Right ventricle myocardium superior (tissue), 1 donor: ENCODE measurements at places on chromosomes 4 and X. TPM values are rescaled to one million over a fixed set of nuclear protein-coding genes. Genes with fewer than 3 reads are reported as not detected.

ALAS2 gene
- total RNA-seq, result 0.51 TPM

IL15 gene
- 2.4 TPM for total RNA-seq

TEX11 gene
- not detected for total RNA-seq

EGF gene
- 13.8 TPM for total RNA-seq

CNGA2 gene
- total RNA-seq, result not detected

VGLL1 gene
- total RNA-seq, result not detected

COL25A1 gene
- 0.24 TPM for total RNA-seq

SMR3B gene
- not detected for total RNA-seq

FHIP1A gene
- total RNA-seq, result 16.8 TPM

EPHA5 gene
- 0.13 TPM for total RNA-seq

CD40LG gene
- not detected for total RNA-seq

EDA gene
- total RNA-seq, result 11.1 TPM

SHROOM2 gene
- total RNA-seq, result 0.70 TPM

TSR2 gene
- 39.1 TPM for total RNA-seq

PAGE1 gene
- total RNA-seq, result not detected

CYP4V2 gene
- total RNA-seq, result 25.3 TPM

SPP1 gene
- 5.6 TPM for total RNA-seq

RGN gene
- total RNA-seq, result 17.7 TPM

TAF7L gene
- not detected for total RNA-seq

WNK3 gene
- total RNA-seq, result 0.89 TPM

TNIP3 gene
- not detected for total RNA-seq

SLC49A3 gene
- total RNA-seq, result 14.6 TPM

SLC38A5 gene
- 1.3 TPM for total RNA-seq

LEF1 gene
- 0.51 TPM for total RNA-seq

DCAF8L1 gene
- not detected for total RNA-seq

RNF128 gene
- 0.13 TPM for total RNA-seq

SPANXN3 gene
- total RNA-seq, result not detected

CCNB3 gene
- total RNA-seq, result 0.11 TPM

CXCR3 gene
- total RNA-seq, result 0.22 TPM

PNMA5 gene
- total RNA-seq, result not detected

BEX5 gene
- total RNA-seq, result 0.97 TPM

SCRG1 gene
- total RNA-seq, result 0.08 TPM

NPY2R gene
- total RNA-seq, result not detected

FAM47B gene
- total RNA-seq, result not detected

DACH2 gene
- total RNA-seq, result not detected

SH3TC1 gene
- 8.2 TPM for total RNA-seq

SSX4B gene
- total RNA-seq, result not detected

HSD17B13 gene
- total RNA-seq, result 0.32 TPM

POU4F2 gene
- not detected for total RNA-seq

PRSS12 gene
- not detected for total RNA-seq

GAB3 gene
- 11.9 TPM for total RNA-seq

RHOXF1 gene
- not detected for total RNA-seq

ATP2B3 gene
- not detected for total RNA-seq
